ENCODE measurements at places on chromosomes 16 and 17. TPM values are rescaled to one million over a fixed set of nuclear protein-coding genes. Genes with fewer than 3 reads are reported as not detected.

DNA sequence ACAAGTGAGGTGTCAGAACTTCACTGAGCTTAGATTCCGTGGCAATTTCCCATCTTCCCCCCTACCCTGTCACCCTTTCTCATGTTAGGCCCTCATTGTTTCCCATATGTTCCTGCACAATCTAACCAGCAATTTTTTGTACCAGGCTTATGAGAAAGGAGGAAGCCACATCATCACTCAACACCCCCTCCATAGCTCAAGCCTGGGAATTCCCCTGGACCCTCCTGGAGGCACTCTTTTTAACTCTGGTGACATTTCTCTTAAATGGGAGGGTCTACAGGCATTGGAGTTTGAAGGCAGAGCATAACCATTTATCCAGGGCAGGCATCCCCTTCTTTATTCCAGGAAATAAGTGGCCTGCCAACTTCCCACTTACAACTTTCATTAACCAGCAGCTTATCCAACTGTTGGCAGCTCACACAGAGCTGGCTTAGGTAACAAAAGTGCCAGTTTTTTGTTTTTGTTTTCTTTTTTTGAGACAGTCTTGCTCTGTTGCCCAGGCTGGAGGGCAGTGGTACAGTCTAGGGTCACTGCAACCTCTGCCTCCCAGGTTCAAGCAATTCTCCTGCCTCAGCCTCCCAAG lies 10.4 kb upstream of the GLG1 start:
- H3K27ac ChIP-seq: peak overlapping the region; percentile 76
- peaks cover 23% of the 10 kb centered on the region for H3K4me1 ChIP-seq
- H3K27me3 ChIP-seq: no peaks in the 10 kb centered on the region
- no peak overlapping the region for H3K4me3 ChIP-seq
- peaks cover 19% of the 10 kb centered on the region for H3K36me3 ChIP-seq

DNA sequence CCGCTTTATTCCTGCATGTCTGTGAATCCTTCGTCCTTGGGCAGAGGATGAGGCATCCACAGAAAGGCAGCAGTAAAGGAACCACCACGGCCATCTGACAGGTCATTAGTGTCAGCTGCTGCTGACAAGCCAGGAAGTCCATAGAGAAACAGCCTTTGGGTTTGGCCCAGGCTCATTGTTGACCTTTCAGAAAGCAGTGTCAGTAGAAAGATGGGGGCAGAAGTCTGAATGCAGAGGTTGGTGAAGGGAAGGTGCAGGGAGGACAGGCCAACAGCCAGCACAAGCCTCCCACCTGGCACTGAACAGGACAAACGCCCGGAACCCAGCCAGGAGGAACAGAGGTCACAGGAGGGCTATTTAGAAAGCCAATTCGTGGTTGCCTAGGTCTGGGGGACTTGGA lies 105.8 kb downstream of the VAT1L start:
- no peak overlapping the region for H3K27ac ChIP-seq
- H3K4me3 ChIP-seq: no peak overlapping the region
- no peaks in the 10 kb centered on the region for H3K27me3 ChIP-seq
- DNase-seq: no peak
- no peaks in the 10 kb centered on the region for H3K4me1 ChIP-seq

KRT9 gene
- not detected for total RNA-seq

TBX6 gene
- 0.49 TPM for total RNA-seq

- H3K27me3 ChIP-seq: no peaks in the 10 kb centered on the region
- H3K36me3 ChIP-seq: no peaks in the 10 kb centered on the region
- DNase-seq: peak; percentile 5
- H3K4me1 ChIP-seq: peaks cover 7% of the 10 kb centered on the region
- H3K4me3 ChIP-seq: no peak overlapping the region
Observed at GRCh38 chr17:31907342-31907962, 5.9 kb upstream of the UTP6 start.

GRCh38 chr16:85424260-85425073 lies 188.7 kb upstream of the GSE1 start:
- no peaks in the 10 kb centered on the region for H3K36me3 ChIP-seq
- H3K27me3 ChIP-seq: no peaks in the 10 kb centered on the region
- peaks cover 21% of the 10 kb centered on the region for H3K4me1 ChIP-seq
- H3K27ac ChIP-seq: no peak overlapping the region

DNA sequence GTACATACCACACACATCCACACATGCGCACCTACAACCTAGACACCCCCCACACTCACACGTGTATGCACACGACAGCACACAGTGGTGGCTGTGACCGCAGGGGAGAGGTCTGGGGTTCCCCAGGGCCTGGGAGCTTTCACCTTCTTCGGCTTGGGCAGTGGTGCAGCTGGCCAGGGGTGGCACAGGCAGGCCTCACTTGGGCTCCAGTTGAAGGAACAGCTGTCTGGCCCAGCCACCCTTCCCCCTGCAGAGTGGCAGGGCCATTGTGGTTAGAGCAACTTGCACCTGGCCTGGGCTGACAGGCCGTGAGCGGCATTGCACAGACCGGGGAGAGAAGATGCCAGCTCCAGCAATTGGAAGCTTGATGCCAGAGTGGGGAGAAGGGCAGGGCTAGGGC lies 114.5 kb upstream of the GSE1 start:
- no peak for DNase-seq
- H3K27ac ChIP-seq: no peak overlapping the region
- no peaks in the 10 kb centered on the region for H3K36me3 ChIP-seq
- no peaks in the 10 kb centered on the region for H3K4me1 ChIP-seq
- no peaks in the 10 kb centered on the region for H3K27me3 ChIP-seq

- no peak overlapping the region for H3K4me3 ChIP-seq
- peaks cover 4% of the 10 kb centered on the region for H3K4me1 ChIP-seq
- no peaks in the 10 kb centered on the region for H3K36me3 ChIP-seq
- H3K27me3 ChIP-seq: peaks cover 25% of the 10 kb centered on the region
- no peak overlapping the region for H3K27ac ChIP-seq
- no peak for DNase-seq
Observed at GRCh38 chr17:61459142-61459809, 7.1 kb downstream of the TBX4 start.

Data from A673 (cell line).